ENCODE measurements at places on chromosomes 2 and 18.

GRCh38 chr2:120740375-120740764 lies 4.7 kb downstream of the GLI2 start:
- no peak for DNase-seq

GRCh38 chr2:23700627-23701026 lies 226.3 kb downstream of the ATAD2B start:
- DNase-seq: no peak

DNA sequence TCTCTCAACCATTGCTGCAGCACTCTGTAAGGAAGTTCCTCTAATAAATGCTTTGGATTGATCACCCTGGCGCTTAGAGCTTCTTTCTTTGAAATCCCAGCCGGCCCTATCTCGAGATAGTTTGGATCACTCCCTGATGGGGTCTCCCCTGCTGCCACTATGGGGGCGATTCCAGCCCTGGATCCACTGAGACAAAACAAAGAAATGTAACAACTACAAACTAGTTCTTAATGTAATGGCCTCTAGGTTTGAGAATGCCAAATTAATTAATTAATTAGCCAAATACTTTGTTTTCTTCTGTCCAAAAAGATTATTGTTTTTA lies 15.2 kb downstream of the SRSF7 start:
- DNase-seq: peak; percentile 2

DNA sequence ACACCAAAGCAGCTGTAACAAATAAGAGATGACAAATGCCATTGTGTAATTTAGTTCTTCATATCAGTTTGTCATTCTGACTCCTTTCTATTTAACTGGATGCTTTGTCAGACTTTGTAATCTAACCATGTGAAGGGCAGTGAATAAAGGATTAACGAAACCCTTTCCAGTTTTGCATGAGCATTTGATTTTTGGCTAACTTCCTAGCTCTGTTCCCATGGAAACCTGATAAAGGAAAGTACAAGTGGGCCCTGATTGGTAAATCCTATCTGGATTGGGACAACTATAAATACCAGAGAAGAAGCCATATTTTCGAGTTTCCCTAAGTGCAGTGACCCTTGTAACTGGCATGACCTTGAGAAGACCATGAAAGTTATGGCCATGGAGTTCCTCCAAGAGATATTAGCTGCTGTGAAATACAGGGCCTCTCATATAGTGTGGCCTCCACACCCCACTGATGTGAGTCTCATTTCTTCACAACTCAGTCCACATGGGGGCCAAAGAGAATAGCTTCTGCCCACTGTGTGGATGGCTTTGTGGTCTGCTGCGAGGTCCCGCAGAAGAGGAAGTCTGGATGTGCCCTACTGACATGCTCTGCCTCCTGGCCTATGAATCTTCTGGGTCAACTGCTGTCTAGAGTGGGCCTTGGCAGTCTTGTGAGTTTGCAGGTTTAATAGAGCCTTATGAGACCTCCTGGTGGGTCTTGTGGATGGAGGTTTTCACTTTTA lies 38.2 kb upstream of the CYP1B1 start:
- no peak for DNase-seq

- DNase-seq: no peak
Measured at GRCh38 chr2:153823880-153824279, 47.8 kb upstream of the GALNT13 start.

- no peak for DNase-seq
Measured at GRCh38 chr18:22827216-22827615, 105.9 kb upstream of the RBBP8 start.

- no peak for DNase-seq
Measured at GRCh38 chr2:144154205-144154604, 365.7 kb downstream of the ZEB2 start.

DNA sequence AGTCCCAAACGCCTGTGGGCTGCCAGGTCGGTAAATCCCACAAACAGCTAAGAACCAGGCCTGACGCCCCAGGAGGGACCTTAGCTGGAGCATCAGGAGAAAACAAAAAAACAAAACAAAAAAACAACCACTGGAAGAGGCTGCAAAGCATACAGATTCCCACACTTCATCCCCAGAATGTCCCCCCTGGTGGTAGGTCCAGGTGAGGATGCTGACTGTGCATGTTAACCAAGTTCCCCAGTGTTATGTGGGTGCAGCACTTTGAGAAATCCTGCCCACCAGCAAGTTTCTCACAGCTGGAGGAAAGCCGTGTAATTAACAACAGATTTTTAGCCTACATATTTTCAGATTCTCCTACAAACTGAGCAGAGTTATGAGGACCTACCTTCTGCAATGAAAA lies 15.1 kb downstream of the ST3GAL5 start:
- no peak for DNase-seq

DNA sequence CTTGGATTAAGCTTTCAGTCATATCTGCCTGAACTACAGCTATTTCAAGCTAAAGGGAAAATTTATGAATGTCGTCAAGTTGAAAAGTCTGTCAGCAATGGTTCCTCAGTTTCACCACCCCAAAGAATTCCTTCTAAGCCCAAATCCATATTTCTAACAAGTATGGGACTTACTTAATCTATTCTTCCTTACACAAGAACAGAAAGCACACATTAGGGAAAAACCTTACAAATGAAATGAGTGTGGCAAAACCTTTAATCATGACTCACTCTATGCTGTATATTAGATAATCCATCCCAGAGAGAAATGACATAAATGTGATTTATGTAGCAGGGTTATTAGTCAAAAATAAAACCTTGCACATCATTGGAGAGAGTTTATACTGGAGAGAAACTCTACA lies 78.9 kb downstream of the RAB31 start:
- no peak for DNase-seq

GRCh38 chr2:105809097-105809473 lies 64.4 kb downstream of the NCK2 start:
- no peak for DNase-seq

GRCh38 chr18:41989508-41989907 lies 34.5 kb downstream of the PIK3C3 start:
- DNase-seq: no peak

DNA sequence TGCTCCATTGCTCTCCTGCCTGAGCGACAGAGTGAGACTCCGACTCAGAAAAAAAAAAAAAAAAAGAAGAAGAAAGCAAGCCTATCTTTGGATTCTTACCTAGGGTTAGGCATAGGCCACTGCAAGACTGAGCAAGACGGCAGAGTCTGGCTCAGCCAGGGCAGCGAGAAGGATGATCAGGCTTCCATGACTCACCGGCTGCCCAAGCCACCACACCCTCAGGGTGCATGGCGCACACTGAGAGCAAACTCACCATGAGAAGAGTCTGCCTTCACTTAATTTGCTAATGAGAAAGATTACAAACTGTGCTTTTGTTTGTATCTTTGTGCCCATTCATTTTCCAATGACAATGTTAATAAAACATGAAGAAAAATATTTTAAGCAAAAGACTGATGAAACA lies 8.2 kb downstream of the FAM110C start:
- DNase-seq: no peak

GRCh38 chr18:79926715-79927606 lies 24.5 kb downstream of the SLC66A2 start:
- no peak for DNase-seq

- no peak for DNase-seq
Measured at GRCh38 chr2:59033661-59034060, 792.5 kb upstream of the FANCL start.

GRCh38 chr2:8518979-8519668 lies 162.7 kb upstream of the ID2 start:
- no peak for DNase-seq

DNA sequence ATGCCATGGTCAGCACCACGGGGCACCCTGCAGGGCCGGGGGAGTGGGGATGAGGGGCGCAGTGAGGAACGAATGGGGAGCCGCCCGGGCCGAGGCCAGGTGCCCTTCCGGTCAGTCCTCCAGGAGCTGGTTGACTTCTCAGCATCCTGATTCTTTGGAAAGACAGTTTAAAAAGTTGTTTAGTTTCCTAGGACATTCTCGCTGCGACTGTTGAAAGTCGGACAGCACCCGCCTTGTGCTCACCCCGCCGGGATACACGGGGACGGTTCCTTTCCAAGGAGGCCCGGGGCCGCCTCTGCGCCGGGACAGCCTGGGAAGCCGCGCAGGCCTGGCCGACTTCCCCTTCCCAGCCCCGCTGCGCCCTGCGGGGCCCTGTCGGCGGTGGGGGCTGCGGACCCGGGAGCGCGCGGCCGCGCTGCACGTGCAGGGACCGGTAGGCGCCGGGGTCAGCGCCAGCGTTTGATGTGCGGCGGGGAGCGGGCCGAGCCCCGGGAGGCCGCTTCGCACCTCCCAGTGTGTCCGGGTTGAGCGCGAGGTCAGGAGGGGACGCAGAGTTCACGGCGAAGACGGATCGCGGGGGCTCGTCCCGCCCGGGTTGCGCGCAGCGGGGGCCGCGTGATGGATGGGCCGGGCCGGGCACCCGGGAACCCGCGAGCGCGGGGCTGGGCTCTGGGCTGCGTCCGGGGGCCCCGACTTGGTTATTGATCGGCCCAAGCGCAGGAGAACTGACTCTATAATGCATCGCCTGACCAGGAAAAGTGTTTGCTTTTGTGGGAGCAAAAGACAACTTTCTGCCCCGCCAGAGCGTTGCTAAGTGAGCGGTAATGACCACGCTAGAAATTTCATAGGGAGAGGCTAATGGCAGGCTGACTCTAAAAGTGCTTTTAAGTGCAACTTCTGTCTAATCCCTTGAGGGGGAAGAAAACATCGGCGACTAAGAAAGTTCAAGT lies 28.0 kb upstream of the SMIM21 start:
- no peak for DNase-seq

GRCh38 chr2:43435746-43436145 lies 160.1 kb downstream of the THADA start:
- no peak for DNase-seq

DNA sequence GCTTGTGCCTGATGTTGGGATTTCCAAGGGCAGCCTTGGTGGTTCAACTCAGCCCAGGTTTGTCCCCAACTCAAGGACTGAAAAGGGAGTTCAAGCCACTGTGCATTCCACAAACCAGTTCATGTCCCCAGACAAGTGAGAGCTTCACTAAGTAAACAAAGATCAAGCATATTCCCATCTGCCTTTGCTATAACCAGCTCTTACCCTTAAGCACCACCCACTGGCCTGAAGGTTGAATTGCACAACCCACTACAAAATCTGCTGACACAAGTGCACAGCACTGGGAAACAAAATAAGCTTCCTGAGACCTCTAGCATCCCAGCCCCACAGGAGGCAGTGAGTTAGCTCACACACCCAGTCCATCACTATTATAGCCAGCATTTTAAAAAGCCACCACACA lies 516.7 kb downstream of the NR4A2 start:
- no peak for DNase-seq

DNA sequence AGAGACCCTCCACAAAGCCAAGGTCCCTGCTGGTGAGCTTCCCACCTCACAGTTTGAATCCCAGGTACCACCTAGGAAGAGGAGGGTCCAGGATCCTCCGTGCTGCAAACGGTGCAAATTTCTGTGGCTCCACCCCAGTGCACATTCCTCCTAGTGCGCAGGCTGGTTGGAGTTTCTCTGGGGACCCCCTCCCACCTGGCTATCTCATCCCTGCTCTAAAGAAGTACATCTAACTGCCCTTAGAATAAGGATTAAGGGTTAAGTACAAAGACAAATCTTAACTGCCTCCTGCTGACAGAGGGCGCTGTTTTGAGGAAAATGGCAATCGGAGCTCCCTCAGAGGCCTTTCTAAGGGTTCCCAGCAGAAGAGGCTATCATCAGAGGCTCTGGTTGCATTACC lies 109.6 kb upstream of the FSIP2 start:
- DNase-seq: no peak

- DNase-seq: no peak
Measured at GRCh38 chr2:73870084-73870483, 22.7 kb upstream of the ACTG2 start.

- no peak for DNase-seq
Measured at GRCh38 chr2:10499911-10500521, 51.9 kb upstream of the ODC1 start.

DNA sequence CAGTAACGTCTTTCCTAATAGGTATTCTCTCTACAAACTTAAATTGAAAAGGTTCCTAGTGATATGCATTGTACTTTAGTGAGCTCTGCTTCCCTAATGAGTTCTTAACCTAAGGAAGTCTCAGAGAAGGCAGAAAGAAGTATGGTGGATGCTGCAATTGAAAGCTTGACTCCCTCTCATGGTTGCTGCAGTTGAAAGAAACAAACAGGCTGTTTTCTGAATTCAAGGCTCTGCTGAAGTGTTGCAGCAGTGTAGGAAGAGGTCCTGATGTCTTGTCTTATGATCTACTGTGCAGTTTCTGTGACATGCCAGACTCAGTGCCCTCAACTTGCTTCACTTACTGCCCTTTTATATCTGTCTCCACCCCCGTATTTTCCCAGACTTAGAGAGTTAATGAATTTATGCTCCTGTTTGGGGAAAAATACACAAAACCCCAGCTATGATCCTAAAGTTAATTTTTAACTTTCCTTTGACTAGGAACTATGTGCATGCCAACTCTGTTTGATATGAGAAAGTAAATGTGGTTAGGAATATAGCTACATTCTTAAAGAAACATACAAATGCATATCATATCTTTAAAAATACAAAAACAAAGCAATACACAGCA lies 655.3 kb upstream of the FAM98A start:
- DNase-seq: no peak

DNA sequence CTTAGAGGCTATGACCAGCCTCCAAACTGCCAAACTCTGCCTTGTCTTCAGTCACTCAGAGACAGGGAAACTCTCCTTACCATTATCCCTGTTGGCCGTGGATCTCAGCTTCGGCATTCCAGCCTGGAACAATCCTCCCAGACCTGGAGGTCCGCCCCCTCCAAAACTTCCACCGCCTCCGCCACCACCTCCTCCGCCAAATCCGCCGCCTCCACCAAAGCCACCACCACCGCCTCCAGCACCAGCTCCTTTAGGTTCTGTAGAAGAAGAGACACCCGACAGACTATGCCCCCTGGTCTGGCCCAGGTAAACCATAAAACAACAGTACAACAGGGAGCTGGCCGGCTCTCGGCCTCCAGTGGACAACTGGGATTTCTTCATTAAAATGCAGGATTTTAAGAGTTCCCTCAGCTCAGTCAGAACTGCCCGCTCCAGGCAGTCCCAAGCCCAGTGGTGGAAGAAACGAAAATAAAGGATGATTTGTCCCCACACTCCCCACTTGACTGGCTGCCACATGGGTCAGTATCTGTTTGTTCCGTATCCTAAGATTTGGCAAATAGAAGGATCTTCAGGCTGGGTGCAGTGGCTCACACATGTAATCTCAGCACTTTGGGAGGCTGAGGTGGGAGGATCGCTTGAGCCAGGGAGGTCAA lies 22.4 kb downstream of the WIPF1 start:
- DNase-seq: no peak

DNA sequence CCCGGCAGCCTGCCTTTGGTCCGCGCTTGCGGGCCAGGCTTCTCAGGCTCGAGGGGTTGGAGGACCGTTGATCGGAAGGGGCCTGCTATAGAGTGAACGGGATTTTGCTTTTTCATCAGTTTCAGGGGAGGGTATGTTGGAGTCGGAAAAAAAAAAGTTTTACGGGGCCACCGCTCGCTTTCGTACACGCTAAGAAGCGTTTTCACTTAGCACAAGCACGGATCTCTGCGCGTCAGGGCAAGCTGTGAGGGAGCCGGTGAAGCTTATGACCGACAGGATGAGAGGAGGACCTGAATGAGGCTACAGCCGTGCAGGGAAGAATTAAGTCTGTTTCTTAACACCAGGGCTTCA lies 443 bp downstream of the CPSF3 start:
- DNase-seq: peak; percentile 14

Measured in hematopoietic multipotent progenitor cell treated with erythropoietin and hydrocortisone succinate and interleukin-3 and kit ligand, for 15 days (in vitro differentiated cells).